ENCODE measurements at places on chromosomes 7 and 10. TPM values are rescaled to one million over a fixed set of nuclear protein-coding genes. Genes with fewer than 3 reads are reported as not detected.

GRCh38 chr7:47402941-47403866, 178.7 kb downstream of the TNS3 start:
- no peak for DNase-seq

DNA sequence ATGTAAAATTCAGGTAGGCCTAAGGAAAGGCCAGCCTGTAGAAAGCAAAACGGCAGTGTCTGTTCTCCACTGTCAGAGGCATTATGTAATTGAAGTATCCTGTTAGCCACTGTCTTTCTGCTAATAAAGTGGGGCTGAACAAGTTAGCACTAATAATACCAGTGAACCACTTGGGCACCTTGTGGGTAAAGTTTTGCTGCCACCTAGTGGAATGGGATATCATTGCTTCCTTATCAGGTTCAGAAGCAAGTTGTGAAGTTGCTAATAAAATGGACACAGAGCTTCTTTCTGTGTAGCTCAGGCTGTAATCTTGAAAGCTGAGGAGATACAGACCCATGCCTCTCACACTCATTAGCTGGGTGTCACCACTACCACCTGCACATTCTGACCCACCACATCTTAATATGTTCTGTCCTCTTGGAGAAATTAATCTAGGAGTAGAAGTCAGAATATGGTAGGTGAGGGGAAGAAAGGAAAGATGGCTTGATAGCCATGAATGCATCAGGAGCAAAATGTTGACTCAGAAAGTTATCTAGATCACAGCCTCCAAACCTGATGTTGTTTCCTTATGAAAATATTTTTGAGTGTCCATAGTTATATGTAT, 175.1 kb downstream of the SEPTIN7 start:
- DNase-seq, result peak; percentile 23

DNA sequence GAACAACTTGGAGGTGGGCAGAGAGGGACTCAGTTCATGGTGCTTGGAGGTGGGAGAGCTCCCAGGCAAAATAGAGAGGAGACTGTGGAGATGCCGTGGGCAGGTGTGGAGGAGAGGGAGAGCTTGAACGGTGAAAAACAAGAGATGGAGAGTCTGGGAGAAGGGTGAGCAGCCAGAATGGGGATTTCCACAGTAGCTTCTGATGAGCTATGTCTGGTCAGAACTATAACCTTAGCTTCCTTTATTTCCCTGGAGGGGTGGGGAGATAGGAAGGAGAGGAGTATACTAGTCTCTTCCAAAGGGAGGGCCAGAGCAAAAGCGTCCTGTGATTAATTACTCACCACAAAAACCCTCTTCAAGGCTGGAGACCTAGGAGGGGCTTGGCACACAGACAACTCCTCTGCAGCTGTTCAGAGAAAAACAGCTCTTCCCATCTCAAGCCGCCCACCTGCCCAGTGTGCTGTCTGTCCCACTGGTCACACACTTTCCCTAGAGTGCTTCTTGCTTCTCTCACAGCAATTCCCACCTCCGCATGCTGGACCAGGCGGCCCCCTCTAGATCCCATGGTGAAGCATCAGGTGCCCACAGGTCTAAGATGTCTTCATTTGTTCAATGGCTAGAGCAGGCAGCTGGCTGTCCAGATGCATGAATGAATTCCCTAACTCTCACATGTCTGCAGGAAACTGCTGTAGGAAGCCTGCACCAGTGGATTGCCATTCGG, 41.9 kb downstream of the TAS2R41 start:
- DNase-seq, result peak; percentile 25

GRCh38 chr7:29158795-29159423, 12.6 kb upstream of the CPVL start:
- DNase-seq, result no peak

- DNase-seq, result no peak
Observed at GRCh38 chr10:49741108-49741995, 20.8 kb downstream of the OGDHL start.

GRCh38 chr10:46787321-46787615, 124.0 kb upstream of the PTPN20 start:
- DNase-seq, result peak; percentile 33

DNA sequence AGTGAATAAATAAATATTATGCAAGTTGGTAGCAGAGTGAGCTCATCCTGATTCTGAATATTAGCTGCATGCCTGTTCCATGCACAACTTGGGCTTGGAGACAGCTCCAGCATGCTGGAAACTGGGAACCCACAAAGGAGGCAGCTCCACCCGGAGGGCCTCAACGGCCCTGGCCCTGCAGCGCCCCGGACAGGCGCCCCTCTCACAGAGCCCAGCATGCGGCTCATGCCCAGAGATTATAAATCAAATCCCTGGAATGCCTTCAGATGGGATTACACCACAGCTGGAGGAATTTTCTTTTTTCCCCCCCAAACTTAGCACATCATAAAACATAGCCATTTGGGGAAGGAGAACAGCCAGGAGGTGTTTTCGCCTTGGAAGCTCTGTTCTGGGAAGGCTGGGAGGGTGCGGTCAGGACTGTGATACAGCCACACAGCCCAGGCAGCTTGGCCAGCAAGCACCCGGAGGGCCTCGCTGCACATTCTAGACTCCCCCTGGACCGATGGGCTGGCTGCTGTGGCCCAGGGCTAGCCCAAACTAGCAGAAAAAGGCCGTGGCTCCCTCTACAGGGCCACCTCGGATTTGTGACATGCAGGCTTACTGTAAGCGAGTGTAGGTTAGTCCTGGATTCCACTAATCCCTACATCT, 102.4 kb downstream of the PTPN20 start:
- DNase-seq, result no peak

GRCh38 chr10:117198088-117198487, 799 bp downstream of the KCNK18 start:
- DNase-seq, result no peak

GRCh38 chr7:126696256-126697038, 556.3 kb downstream of the GRM8 start:
- no peak for DNase-seq

DNA sequence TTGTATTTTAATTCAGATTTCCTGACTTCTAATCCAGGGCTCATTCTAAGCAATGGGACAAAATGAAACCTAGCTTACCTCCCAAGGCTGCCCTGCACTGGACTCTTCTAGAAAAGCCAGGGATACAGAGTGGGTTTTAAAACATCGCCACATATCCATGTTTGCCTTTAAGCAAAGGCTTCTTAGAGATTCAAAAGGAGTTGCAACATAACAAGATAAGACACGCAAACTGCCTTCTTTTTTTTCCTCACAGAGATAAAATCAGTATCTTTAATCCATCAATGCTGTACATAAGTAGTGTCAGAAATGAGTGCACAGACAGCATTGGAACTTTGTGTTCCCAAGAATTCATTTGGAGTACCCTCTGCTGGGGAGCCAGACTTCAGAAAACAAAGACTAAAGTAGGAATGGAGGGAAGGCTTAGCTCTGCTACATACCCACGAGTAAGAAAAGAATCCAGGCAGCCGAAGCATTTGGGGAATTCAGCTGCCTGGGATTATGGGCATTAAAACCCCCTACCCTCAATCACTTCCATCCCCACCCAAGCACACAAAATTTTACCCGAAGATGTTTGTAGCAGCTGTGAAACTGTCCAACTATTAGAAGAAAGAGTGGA, 427.8 kb downstream of the ARL4A start:
- no peak for DNase-seq

GRCh38 chr7:91520645-91521044, 256.4 kb downstream of the FZD1 start:
- DNase-seq, result no peak

- peak; percentile 4 for DNase-seq
Observed at GRCh38 chr10:53403688-53404087, 631.1 kb upstream of the MBL2 start.

DNA sequence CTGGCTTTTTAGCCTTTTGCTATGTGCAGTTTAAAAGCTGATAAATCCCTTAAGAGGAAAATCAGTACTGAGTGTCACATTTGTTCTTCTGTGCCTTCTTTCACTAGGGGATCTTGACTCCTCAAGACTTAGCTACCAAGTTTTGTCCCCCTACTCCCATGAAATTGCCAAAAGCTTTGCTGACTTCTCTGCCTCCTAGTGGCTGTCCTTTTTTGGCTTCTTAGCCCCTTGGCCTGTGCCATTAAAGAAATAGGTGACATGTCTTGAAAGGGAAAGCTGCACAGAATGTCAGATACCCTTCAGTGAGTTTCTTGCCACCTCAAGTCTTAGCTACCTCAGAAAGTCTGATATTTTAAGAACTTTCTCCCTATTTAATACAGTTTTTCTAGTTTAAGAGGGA, 10.5 kb downstream of the MKLN1 start:
- no peak for DNase-seq

DNA sequence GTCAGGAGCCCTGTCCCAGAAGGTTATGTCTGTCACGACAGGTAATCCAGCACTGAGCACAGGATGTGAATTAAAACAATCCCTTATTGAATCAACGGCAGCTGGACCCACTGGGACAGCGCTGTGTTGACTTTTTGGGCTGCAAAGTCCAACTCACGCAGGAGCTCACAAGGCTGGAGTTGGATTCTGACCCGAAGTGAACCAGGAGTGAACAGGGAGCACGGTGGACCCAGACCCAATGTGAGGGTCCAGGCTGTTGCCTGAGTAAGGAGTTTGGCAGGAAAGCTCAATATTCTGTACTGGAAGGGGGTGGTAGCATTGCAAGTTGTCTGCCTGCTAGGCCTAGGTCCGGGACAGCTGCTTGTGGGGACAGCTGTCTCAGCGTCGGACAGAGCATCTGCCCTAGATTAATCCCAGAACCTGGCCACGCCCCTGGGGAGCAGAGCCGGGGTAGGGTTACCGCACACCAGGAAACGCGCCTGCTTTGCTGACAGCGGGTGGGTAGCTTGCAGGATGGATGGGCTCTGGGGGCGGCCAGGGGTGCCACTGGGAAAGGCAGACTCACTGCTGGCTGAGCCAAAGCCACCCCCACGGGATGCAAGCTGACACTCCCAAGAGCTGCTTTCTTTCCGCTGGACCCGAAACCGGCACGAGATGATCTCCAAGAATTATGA, 24.0 kb downstream of the COL26A1 start:
- DNase-seq, result no peak

- DNase-seq, result no peak
Observed at GRCh38 chr7:112365551-112365950, 84.7 kb upstream of the IFRD1 start.

Gene CYP51A1
- 57.1 TPM for total RNA-seq

Gene CAMK1D
- total RNA-seq, result 6.8 TPM

Gene CRPPA
- 0.42 TPM for total RNA-seq

Gene C1QL3
- not detected for total RNA-seq
